ENCODE measurements at places on chromosomes 2 and 18.

GRCh38 chr18:55152801-55153200, 193.5 kb upstream of the CCDC68 start:
- peak; percentile 65 for DNase-seq

DNA sequence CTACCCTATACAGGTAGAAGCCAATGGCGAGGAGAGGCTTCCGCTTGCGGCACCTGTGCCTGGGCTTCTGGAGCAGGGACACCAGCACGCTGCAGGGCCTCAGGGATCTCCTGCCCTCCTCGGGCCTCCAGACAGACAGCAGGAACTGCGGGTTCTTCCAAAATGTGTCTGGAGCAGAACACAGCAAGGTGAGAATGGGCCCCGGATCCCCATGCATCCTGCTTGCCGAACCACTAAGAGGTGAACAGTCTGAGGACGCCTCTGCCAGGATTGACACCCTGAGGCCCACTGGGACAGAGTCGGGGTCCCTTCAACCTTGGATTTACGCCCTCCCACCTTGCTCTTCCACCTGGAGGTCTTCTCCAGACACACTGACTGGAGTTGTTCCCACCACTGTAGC, 25.4 kb downstream of the CAPN14 start:
- DNase-seq: no peak

GRCh38 chr18:27363872-27364271, 178.8 kb upstream of the CHST9 start:
- DNase-seq: no peak

DNA sequence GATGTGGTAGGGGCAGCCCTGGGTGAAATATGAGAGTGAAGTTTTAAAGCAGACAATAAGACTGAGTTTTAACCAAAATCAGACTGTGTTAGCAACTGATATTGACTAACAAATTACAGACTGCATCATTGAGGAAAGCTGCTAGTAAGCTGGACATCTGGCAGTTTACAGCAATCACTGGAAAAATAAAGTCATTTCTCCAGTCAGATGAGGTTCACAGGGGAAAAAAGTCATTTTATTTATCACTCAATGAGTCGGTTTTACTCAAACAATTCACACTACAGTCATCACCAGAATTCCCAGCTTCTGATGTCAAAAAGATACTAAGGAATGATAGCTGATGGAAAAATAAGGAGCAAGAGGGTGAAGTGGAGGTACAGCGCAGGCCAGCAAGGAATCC, 10.5 kb upstream of the TMEM177 start:
- DNase-seq: no peak

DNA sequence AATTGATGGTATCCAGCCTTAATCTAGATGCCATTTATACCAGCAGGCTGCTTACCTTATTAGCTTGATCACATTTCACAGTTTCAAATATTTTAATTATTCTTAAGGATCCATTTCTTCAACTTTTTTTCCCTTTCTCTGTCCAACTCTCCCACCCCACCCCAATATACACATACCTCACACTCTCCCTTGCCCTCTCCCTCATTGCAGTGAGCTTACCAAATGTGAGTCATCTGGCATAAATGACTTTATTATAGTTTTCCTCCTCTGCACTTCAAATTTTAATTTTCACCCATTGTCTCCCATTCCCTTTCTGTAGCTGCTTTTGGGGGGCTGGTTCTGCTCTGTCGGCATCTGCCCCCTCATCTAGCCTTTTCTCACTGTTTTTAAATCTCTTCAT, 12.9 kb downstream of the HTR2B start:
- DNase-seq: peak; percentile 11

GRCh38 chr2:104412384-104412783, 441.5 kb upstream of the POU3F3 start:
- DNase-seq: no peak

DNA sequence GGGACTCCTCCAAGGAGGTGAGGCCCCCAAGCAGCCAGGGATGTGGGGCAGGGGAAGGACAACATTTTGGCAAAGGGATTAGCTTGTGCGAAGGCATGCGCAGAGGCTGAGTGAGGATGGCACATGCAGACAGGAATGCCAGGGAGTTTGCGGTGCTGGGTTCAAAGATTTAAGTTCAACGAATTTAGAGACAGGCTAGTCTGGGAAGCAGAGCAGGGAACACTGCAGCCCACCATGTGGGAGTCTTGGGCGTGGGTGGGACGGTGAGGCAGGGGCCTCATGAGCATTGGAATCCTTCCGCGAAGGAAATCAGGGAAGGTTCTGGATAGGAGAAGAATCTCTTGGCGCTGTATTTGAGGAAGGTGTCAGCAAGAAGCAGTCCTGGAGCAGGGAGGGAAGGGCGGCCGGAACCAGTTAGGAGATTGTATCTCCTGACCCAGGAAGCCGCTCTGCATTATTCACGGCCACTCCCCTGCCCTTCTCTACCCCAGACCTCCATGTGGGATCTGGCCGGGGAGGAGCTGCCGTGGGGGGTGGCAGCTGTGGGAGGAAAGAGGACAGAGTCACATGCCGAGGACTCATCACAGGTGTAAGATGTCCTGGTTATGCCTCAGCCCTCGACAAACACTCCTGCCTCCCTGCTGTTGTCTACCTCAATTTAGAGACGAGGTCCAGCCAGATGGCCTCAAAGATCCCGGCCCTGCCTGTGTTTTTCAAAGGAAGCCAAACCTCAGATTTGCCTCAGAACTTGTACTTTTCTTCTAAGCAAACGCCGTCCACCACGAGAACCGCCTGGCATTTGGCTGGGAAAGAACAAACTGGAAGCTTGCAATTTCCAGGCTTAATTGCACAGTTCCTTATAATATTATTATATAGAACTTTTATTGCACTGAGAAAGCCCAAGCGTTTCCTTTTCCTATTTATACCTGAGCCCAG, 123.7 kb upstream of the SMAD2 start:
- no peak for DNase-seq

- peak; percentile 32 for DNase-seq
These were observed 36.4 kb downstream of the ADAM17 start for GRCh38 chr2:9519250-9519649.

- peak; percentile 34 for DNase-seq
These were observed 76.2 kb downstream of the CHRNA1 start for GRCh38 chr2:174688079-174688478.

All from HT1080 (cell line).